Smooth muscle cell of the pulmonary artery (primary cell): ENCODE measurements at places on chromosomes 7 and 10. TPM values are rescaled to one million over a fixed set of nuclear protein-coding genes. Genes with fewer than 3 reads are reported as not detected.

Gene FAM180A
- total RNA-seq: 51.3 and 119 TPM in 2 replicates

Gene ZNF800
- 11.3 and 11.8 TPM in 2 replicates for total RNA-seq

Gene CCSER2
- 30.2 and 32.5 TPM in 2 replicates for total RNA-seq

Gene FAM25G
- total RNA-seq: not detected in 2 replicates

Gene CHAT
- not detected in 2 replicates for total RNA-seq
